ENCODE measurements at places on chromosomes 7 and 10.

GRCh38 chr10:133422807-133423771 lies 1.3 kb downstream of the SPRN start:
- no peak for DNase-seq

DNA sequence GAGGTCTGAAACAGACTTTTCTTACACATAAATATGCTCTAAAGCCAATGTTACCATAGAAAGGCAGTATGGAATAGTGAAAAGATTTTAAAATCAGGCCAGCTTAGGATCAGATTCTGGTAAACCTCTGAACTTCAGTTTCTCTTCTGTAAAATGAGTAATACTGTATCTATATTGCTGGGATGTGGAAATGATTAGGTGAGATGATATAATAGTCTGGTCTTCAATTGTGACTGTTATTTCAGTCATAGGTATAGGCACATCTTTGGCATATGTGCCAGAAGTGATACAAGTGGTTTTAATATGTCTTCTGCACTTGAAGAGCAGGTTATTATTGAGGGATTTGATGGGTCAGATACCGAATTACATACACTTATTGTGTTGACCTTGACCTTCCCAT lies 7.2 kb downstream of the ZNF277 start:
- no peak for DNase-seq

DNA sequence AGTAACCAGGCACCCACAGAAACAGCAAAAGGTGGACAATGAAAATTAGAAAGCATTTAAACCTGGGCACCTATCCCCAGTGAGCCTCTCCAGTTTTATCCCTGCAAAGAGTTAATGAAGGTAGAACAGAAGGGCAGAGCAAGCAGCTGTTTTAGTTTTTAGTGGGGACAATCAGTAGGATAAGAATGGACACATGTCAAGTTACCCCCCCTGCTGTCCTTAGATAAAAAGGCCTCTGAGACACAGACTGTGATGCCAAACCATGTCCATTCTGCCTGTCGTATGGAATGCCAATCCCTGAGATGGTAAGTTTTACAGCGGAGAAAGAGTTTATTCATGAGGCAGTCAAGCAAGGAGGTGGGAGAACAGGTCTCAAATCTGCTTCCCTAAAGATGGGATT lies 162.6 kb upstream of the AGR3 start:
- DNase-seq = no peak

DNA sequence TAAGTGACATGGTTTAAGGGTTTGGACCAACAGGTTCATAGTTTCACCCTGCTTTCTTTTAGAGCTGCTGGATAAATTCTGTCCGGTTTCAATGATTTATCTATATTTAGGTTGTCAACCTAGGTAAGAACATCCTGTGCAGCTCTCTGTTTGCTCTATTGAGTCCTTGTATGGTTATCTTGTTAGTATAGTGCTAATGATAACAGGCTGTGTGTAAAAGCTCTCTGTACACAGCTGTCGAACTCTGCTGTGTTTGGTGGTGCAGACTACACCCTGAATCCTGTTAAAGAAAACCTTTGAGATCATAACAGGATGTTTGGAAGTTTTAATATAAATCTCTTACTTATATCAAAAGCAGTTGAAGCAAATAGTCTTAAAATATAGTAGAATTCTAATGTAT lies 219.2 kb downstream of the SDK1 start:
- no peak for DNase-seq

- DNase-seq = peak; percentile 68
Observed at GRCh38 chr10:79310911-79311573, 36.2 kb upstream of the PPIF start.

GRCh38 chr10:121307411-121307980 lies 290.7 kb downstream of the FGFR2 start:
- no peak for DNase-seq

DNA sequence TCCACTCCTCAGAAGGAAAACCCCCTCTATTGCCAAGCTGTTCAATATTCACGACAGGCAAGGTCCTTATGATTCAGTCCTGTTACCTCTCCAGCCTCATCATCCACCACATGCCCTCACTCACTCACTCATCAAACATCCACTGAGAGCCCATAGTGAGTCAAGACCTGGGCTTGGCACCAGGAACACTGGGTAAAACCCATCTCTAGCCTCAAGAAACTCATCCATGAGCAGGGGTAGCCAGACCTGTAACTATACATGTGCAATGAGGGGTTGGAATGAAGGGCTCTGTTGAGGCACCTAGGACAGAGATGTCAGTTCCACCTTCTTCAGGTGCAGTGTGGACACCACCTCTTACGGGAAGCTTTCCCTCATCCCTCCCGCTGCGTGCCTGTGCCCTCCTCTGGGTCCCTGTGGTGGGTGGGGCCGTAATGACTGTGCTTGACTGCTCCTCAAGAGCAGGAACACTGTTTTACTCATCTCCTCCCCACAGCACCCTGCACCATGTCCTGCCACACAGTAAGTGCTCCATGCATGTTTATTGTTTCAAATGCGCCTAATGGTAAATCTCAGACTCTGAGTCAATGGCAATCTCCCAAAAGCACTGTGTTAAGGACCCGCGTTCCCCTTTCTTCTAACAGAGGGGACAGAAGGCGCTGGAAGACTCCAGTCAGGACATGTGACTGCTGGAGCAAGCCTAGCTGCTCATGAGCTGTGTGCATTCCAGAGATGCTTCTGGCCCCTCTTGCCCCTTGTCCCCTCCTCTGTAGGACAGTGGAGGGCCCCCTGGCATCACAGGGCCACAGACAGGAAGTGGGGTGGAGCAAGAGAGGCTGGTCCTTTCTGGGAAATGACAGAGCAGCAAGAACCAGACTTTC lies 95.4 kb downstream of the HIPK2 start:
- DNase-seq = peak; percentile 51

- no peak for DNase-seq
Observed at GRCh38 chr7:142602756-142603155, 146.5 kb upstream of the PRSS1 start.

GRCh38 chr7:36814311-36814710 lies 90.0 kb upstream of the AOAH start:
- no peak for DNase-seq

DNA sequence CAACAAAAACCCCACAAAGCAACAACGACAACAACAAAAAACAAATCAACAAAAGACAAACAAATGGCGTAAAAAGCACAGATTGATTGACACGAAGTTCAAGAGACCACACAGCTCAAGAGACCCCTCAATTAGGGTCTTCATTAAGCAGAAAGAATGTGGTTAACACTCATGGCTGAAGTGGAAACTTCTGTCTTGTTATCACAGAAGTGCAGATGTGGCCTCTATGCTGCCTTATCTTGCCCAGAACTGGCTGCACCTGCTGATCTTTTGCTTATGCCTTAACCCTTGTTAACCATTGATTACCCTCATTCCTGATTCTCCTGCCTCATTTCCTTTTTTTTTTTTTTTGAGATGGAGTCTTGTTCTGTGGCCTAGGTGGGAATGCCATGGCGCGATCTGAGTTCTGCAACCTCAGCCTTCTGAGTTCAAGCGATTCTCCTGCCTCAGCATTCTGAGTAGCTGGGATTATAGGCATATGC lies 3.5 kb upstream of the DAGLB start:
- DNase-seq = no peak

DNA sequence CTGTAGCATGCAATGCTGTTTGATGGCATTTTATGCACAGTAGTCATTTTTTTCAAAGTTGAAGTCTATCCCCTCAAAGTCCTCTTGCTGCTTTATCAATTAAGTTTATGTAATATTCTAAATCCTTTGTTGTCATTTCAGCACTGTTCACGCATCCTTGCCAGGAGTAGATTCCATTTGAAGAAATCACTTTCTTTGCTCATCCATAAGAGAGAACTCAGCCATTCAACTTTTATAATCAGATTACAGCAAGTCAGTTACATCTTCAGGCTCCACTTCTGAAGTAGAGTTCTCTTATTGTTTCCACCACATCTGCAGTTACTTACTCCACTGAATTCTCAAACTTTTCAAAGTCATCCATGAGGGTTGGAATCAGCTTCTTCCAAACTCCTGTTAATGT lies 32.3 kb downstream of the SDHAF3 start:
- DNase-seq = no peak

GRCh38 chr7:22356701-22357310 lies at the start of gene RAPGEF5:
Gene RAPGEF5 (minus strand): TSS chr7:22357154. CDS start chr7:22357060, 94 bp downstream.
- no peak for DNase-seq

- peak; percentile 81 for DNase-seq
Observed at GRCh38 chr10:125822878-125823662, at the start of the genes BCCIP and UROS. Gene BCCIP (plus strand): TSS chr10:125823546. CDS start chr10:125823558, 12 bp downstream. Gene UROS (minus strand): TSS chr10:125823258. CDS start chr10:125816499, 6,759 bp downstream.

DNA sequence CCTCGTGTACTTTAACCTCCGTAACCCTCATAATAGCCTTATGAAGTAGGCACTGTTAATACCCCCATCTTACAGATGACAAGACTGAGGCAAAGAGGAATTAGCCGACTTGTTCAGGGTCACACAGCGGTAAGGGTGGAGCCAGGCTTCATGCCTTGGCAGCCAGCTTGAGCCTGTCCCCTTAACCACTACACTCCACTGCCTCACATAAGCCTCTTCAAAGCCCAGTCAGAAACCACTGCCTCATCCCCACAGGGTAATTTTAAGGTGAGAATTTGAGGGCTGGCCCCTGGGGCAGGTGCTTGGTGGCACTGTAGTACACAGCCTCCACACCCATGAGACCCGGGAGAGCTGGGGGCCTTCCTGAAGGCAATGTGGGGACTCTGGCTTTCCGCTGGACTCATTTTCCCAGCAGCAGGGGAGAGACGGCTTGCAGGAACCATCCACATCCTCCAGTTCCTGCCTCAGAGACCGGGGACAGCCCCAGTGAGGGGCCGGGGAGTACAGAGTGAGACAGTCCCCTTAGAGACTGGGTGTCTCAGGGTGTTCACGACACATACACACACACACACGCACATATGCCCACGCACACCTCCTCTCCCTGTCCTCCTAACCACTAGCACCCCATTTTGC lies 7.6 kb upstream of the C10orf105 start:
- DNase-seq = no peak

- peak; percentile 87 for DNase-seq
Observed at GRCh38 chr10:30233186-30233959, 115.7 kb downstream of the MTPAP start.

- peak; percentile 24 for DNase-seq
Observed at GRCh38 chr10:91974960-91975359, 51.4 kb downstream of the BTAF1 start.

DNA sequence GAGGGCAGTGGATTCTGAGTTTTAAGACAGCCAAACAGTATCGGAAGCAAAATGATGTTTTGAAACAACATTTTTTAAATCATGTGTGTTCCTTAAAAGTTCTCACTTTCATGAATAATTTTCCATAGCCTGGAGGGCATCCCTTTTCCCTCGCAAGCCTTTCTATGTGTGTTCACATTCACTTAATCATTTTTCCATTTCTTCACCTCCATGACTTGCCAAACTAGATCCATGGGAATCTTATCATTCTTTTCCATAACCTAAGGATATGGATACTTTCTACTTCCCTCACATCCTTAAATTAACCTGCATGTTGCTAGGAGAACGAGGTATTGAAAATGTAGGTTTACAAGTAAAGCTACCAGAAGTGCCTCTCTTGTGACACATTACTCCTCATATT lies 94.2 kb upstream of the NPVF start:
- no peak for DNase-seq

- no peak for DNase-seq
Observed at GRCh38 chr10:6202098-6202683, 541 bp upstream of the PFKFB3 start.

- DNase-seq = no peak
Observed at GRCh38 chr10:101322266-101323108, 31.5 kb upstream of the BTRC start.

DNA sequence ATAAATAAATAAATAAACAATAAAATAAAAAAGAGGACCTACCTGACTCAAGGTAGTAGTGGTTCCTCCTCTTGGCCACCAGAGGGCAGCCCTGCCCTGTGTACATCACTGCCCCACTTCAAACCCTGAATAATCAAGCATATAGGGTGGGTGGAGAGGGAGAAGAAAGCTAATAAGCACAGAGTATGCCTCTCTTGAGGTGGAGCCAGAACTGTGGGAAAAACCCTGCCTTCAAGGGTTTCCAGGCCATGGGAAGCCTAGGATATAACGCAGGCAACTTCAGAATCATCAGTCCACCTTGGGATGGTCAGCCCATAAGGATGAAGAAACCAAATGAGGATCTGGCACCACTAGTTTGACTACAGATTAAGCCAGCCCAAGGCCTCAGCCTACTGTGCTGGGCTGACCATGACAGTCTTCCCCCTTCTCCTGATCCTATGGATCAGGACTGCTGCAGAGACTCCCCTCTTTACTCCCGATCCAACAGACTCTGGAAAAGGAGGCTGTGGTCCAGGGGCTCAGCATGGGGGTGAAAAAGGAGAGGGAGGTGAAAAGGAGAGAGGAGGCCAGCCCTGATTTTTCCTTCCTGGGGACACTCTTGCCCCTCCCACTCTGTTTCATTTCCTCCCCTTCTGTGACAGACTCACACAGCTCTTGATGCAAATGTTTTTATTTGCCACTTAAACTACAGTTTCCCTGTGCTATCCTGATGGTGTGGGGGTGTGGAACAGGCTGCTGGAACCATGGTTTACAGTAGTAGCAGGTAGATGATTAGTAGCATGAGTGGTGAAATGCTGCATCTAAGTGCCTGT lies 10.1 kb downstream of the AVPI1 start:
- DNase-seq = peak; percentile 55

- DNase-seq = no peak
Observed at GRCh38 chr7:47516386-47516785, 65.5 kb downstream of the TNS3 start.

- DNase-seq = no peak
Observed at GRCh38 chr10:74556072-74556705, 270.2 kb upstream of the KAT6B start.

DNA sequence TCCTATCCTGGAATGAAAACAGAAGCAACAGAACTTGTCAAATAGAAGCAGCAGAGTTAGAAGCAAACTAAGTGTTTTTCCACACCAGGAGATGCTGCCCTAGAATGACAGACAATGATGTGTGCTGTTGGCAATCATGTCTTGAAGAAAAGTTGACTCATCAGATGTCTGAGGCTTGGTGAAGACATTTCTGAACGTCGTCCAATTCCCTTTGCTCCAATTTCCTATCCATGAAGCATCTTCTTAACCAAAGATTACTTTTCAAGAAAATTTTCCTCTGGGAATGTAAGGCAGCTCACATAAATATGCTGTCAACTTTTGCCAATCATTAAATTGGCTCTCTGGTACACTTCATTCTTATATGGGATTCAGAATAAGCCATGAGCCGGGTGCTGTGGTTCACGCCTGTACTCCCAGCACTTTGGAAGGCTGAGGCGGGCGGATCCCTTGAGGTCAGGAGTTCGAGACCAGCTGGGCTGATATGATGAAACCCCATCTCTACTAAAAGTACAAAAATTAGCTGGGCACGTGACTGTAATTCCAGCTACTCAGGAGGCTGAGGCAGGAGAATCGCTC lies 34.6 kb downstream of the MALSU1 start:
- DNase-seq = peak; percentile 99

- DNase-seq = no peak
Observed at GRCh38 chr10:92153-92552, 43.1 kb upstream of the TUBB8 start.

Data from amniotic epithelial cell (primary cell).